HL-60 (cell line): ENCODE measurements at places on chromosomes 7 and 10.

GRCh38 chr7:100655908-100656674 is at the start of gene ACTL6B:
TSS of gene ACTL6B (minus strand) at chr7:100656448. CDS start at chr7:100656354, 94 bp downstream.
- no peak for DNase-seq

DNA sequence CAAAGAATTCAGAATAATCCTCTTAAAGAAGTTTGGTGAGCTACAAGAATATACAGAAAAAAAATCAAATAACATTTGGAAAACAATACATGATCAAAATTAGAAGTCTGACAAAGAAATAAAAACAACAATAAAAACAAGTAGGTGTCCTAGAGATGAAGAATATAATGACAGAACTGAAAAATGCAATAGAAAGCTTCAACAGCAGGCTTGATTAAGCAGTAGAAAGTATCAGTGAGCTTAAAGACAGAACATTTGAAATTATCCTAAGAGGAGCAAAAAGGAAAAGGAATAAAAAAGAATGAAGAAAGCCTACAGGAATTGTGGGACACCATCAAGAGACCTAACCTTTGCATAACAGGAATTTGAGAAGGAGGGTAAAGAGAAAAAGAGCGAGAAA is 238.8 kb downstream of the ZEB1 start:
- no peak for DNase-seq

DNA sequence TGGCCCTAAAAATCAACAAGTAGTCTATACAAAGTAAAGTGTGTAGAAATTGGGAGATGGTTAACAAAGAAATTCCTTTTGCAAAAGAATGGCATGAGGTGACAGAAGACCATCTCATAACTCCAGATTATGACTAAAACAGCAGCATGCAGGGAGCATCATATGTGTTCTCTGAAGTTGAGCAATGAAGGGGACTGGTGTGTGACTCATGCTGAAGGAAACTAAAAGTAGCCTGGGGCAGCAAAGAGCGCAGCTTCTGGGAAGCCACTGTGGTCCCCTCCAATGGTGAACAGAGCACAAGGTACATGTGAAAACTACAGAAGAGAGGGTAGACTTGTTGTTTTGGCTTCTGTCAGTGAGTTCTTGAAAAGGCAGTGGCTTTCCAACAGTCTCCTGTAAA is 133.4 kb downstream of the MACC1 start:
- DNase-seq: no peak

DNA sequence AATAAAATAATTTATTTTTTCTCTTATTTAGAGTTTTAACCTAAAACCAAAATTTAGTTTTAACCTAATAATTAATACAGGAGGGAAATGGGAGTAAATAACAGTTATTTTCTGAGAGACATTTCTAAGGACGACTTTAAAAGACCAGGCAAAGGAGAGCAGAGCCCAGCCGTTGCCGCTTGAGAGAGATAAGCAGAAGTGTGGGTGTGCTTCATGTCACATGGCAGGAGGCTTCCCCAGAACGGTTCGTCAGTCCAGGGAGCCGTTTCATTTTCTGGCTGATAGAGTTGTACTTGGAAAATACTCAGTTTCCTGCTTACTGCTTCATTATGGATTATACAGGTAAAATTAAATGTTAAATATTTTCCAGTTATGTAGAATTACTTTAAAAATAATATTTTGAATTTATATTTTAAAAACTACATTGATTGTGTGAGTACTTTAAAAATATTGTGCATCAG is 61.4 kb downstream of the ST7 start:
- DNase-seq: peak; percentile 69

DNA sequence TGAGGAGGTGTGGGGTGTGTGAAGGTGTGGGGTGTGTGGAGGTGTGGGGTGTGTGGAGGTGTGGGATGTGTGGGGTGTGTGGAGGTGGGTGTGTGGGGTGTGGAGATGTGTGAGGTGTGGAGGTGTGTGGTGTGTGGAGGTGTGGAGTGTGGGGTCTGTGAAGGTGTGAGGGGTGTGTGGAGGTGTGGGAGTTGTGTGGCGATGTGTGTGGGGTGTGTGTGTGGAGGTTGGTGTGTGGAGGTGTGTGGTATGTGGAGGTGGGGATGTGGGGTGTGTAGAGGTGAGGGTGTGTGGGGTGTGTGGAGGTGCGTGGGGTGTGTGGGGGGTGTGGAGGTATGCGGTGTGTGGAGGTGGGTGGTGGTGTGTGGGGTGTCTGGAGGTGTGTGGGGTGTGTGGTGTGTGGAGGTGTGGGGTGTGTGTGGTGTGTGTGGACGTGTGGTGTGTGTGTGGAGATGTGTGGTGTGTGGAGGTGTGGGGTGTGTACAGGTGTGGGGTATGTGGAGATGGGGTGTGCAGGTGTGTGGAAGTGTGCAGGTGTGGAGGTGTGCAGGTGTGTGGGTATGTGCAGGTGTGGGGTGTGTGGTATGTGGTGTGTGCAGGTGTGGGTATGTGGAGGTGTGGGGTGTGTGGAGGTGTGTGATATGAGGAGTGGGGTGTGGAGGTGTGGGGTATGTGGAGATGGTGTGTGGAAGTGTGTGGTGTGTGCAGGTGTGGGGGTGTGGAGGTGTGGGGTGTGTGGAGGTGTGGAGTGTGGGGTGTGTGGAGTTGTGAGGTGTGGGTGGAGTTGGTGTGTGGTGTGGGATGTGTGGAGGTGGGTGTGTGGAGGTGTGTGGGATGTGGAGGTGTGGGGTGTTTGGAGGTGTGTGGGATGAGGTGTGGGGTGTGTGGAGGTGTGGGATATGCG is 34.5 kb downstream of the SPDYE17 start:
- no peak for DNase-seq

GRCh38 chr10:21531164-21531563 is 2.9 kb upstream of the MLLT10 start:
- no peak for DNase-seq

DNA sequence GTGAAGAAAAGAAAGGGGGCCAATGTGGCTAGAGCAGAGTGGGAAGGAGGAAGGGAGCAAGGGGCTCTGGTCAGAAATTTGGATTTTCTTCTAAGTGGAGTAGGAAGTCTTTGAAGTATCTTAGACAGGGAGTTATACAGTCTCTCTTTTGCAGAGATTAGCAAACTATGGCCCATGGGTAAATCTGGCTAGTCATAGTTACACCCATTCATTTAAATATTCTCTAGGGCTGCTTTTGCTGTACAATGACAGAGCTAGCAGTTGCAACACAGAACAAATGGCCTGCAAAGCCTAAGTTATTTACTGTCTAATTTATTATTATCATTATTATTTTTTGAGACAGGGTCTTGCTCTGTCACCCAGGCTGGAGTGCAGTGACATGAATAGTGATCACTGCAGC is 10.5 kb upstream of the LAMB4 start:
- no peak for DNase-seq

GRCh38 chr10:64014281-64014680 is 493.1 kb downstream of the REEP3 start:
- no peak for DNase-seq

- DNase-seq: no peak
These were observed 476.2 kb downstream of the GRM8 start for GRCh38 chr7:126776498-126776897.

DNA sequence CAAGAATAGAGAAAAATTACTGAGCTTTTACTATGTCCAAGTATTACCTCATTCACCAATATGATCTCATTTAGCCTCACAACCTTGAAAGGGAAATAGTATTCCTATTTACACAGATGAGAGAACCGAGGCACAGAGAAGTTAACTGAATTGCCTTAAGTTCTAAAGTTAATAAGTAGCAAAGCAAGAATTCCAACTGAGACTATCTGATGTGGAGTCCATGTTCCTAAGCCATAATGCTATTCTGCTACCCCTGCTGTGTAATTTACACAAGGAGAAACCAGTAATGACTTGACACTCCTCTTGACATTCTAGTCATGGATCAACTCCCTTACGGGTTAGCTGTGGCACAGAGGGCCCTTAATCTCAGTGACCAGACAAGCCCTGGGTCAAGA is 60.7 kb downstream of the ABCB4 start:
- no peak for DNase-seq

DNA sequence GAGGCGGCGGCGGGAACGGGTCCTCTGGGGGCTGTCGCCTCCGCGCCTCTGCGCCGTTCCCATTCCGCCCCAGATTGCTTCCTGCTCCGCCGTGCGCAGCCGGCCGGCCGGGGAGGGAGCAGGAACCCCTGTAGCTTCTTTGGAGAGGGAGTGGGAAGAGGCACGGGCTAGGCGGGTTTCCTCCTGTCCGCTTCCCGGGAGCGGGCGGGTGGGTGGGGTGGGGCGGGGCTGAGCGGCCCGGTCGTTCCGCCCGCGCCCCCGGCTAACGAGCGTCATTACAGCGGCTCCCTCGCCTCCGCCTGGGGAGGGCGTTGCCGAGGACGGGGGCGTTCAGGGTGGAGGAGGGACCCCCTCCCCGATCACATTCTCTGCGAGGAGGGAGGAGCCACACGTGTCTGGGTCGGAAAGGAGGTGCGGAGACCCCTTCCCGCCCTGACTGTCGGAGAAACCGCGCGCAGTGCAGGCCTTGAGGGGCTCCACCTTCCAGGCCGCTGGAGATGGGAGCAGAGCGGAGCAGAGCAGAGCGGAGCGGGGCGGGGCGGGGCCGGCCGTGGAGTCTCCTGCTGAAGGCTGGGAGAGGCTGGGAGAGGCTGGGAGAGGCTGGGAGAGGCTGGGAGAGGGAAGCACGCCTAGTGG is 39.7 kb downstream of the AGAP3 start:
- no peak for DNase-seq

- no peak for DNase-seq
These were observed 90.0 kb downstream of the GRK5 start for GRCh38 chr10:119297207-119297968.

DNA sequence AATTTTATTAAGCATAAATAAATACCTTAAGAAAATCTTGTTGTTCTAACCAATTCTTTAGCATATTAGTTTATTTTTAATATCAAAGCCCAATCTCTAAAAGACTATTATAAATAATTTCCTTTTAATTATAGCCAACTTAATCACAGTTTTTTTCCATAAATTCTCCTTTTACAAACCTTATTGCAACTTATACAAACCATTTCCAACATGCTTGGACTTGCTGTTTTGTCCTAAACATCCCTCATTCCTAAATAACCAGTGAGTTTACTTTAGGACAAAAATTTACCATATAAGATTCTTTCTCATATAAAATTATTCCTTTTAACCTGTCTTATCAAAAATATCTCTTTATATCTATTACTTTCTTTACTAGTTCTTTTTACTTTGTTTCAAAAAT is 25.2 kb upstream of the LSM8 start:
- no peak for DNase-seq

- DNase-seq: no peak
These were observed 50.7 kb downstream of the KCNMA1 start for GRCh38 chr10:77586719-77587415.

DNA sequence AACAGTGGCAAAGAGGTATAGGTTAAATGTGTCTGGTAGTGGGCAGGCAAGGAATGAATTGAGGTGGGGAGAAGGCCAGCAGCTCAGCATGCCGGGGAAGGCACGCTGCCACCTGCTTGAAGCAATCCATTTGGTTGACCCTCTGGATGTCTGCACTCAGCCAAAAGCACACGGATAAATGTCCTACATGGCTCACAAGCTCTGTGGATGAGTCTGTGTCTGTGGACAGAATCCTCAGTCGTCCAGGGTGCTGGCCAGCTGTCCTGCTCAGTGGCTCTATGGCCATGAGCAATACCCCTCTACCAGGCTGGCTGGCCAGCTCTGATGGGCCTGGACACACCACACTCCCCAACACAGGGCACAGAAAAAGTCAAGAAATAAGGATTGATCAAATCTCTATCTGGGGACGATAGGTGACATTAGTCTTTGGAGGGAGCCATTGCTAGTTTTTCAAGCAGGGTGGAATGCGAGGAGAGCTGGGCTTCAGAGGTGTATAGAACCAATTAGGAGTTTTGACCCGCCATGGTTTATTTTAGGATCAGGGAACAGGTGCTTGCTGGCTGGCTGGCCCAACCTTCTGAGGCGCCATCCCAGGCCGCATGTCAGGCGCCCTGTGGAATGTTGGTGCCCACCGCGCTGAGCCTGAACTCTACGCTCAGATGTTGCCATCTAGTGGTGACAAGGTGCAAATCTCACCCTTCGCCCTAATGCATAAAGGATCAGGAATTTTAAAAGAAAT is 493.4 kb downstream of the TNS3 start:
- peak; percentile 11 for DNase-seq

GRCh38 chr7:96836456-96836855 is 126.8 kb upstream of the SEM1 start:
- DNase-seq: no peak

DNA sequence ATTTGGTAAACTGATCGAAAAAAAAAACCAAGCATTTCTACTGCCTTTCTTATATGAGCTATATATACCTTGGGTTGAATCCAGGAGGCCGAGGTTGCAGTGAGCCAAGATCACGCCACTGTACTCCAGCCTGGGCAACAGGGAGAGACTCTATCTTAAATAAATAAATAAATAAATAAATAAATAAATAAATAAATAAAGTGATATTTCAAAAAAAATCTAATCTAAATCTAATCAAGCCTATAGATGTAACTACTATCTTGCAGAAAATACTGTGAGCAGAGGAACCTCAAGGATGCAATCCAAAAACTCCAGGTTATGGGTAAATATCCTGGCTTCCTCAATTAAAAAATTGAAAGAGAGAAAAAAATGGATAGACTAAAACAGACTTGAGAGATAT is 71.2 kb upstream of the SLF2 start:
- no peak for DNase-seq

GRCh38 chr10:92573091-92573797 is 649 bp downstream of the IDE start:
- DNase-seq: no peak

DNA sequence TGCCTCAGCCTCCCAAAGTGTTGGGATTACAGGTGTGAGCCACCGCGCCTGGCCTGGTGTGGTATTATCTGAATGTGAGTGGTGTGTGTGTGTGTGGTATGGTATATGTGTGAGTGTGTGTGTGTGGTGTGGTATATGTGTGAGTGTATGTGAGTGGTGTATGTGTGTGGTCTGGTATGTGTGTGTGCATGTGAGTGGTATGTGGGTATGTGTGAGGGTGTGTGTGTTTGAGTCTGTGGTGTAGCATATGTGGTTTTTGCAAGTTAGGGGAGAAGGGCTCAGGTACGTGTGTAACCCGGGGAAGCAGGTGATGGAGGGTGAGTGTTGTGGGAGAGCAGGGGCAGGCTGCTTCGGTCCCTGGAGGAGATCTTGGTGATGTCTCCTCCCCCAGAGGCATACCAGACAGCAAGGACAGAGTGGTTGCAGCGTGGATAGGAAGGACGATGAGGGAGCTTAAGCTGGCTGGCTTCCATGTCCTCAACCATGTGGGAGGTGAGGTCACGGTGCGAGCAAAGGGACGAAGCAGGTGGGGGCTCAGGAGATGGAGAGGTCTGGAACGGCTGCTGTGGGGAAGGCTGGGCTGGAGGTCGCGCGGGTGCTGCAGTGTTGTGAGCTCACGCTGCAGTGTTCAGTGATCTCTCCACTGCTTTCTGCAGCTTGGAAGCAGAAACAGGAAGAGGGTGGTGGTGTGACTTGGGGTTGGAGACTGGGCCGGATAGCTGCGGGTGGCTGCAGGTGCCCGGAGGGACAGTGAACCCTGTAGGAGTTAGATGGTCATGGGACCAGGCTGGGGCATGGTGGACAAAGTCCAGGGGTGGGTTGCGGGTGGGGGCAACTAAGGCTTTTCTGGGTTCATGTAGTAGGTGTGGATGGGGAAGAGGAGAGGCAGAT is 5.0 kb downstream of the ZYX start:
- no peak for DNase-seq
